Lung (tissue), 17 donors: ENCODE measurements at places on chromosomes 5 and 9.

- no peak for DNase-seq
Measured at GRCh38 chr9:101022704-101023103, 5.8 kb upstream of the PLPPR1 start.

DNA sequence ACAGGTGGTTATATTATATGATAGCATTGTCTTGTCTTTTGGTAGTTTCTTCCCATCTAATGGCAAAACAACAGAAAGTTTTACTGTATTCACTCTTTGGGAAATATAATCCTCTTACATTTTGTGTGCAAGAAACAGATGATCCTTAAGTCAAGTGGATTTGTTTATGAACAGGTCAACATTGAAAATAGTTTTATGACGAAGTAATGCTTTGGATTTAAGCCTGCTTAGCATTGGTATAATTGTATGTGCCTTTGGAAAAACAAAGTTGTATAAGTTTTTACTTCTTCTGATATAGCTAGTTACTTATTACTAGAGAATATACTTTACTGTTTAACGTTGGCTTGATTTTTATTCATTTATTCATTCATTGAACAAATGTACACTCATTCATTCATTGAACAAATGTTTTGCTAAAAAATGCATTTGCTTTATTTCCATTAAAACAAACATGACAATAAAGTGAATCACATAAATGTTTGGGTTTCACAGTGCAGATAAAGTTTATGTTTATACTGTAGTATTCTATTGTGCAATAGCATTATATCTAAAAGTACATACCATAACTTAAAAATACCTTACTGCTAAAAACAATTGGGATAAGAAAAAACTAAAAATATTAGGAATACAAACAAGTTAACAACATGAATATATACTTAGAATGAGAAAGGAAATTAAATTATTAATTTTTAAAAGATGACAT is 12.3 kb downstream of the SGCD start:
- no peak for DNase-seq

- DNase-seq = no peak
Measured at GRCh38 chr9:17725399-17726010, 146.6 kb downstream of the SH3GL2 start.

DNA sequence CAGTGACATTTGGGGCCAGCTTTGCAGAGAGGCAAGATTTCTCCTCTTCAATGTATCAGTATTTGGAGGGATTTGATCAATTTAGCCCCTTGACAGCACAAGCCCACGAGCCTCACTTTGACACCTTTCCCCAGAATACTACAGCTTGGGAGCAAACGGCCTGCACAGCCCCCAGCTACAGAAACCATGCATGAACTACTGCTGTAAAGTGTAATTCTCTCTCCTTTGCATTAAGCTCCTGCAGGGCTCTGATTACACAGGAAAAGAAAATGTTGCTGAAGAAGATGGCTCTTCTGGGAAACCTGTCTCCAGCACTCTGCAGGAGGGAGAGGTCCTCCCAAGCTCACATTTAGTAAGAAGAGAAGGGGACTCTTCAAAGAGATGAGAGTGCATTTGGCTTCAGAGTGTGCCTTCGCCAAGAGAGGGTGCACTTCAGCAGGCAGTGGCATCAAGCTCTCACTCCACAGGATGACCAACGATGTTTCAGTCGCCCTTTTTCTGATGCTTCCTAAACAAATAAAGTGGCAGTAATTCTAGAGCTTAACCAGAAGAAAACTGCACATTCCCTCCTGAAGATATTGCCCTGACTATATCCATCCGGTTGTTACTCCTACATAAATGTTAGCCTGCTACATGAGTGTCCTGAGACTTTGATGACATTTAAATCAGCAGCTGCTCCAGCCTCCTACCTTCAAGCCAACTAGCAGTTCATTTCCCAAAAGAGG is 272.2 kb downstream of the AUH start:
- peak; percentile 57 for DNase-seq

DNA sequence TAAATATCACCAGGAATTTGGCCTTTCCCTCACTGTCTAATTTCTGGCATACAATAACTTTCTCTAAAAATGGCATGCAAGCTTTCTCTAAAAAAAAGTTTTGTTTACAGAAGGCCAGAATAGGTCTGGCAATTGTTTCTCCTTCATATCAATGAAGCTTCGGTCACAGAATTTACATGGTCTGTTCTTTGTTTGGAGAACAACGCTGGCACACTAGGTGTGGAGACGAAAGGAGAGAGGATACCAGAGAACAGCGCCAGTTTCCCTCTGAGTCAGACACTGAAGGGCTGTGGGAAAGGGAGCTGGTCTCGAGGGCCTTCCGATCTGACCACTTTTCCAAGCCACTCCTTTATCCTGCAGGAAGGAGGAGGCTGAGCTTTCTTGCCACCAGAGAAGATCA is 60.1 kb upstream of the ITGA1 start:
- no peak for DNase-seq

- no peak for DNase-seq
Measured at GRCh38 chr9:131943351-131943841, 136.3 kb downstream of the MED27 start.

GRCh38 chr5:141680751-141681201 is 1.3 kb downstream of the ARAP3 start:
- DNase-seq = peak; percentile 81

DNA sequence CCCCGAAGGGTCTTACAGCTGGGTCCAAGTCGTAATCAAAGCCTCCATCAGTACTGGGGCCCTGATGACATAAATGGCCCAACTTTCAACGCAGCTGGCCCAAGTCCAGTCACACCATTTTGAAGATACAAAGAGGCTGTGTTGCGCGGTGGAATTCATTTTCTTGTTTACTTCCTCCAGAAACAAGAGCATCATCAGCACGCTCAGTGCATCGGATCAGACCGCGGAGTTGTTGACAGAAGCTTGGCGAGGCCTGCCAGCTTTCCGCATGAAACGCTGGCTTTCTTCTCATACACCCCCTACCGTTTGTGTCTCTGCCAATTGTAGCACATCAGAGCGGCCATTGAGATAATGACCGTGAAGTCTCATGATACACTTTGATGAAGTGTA is 101.7 kb upstream of the SPATA31D4 start:
- peak; percentile 100 for DNase-seq
